ENCODE measurements at places on chromosomes 5 and 9. TPM values are rescaled to one million over a fixed set of nuclear protein-coding genes. Genes with fewer than 3 reads are reported as not detected.

- no peaks in the 10 kb centered on the region for H3K4me1 ChIP-seq
- no peak for DNase-seq
- H3K27ac ChIP-seq, result no peak overlapping the region
Measured at GRCh38 chr9:70093095-70093494, 49.4 kb downstream of the MAMDC2 start.

- H3K36me3 ChIP-seq, result no peaks in the 10 kb centered on the region
- H3K27me3 ChIP-seq, result no peaks in the 10 kb centered on the region
- DNase-seq, result no peak
- H3K4me3 ChIP-seq, result no peak overlapping the region
Measured at GRCh38 chr5:91031402-91031752, 351.7 kb downstream of the ARRDC3 start.

- peak; percentile 59 for DNase-seq
- H3K36me3 ChIP-seq, result peaks cover 37% of the 10 kb centered on the region
- H3K27me3 ChIP-seq, result no peaks in the 10 kb centered on the region
- no peak overlapping the region for H3K4me3 ChIP-seq
Measured at GRCh38 chr5:168219515-168220410, 71.7 kb upstream of the WWC1 start.

GRCh38 chr9:94638335-94639060 lies 820 bp downstream of the FBP1 start:
- peak overlapping the region; percentile 11 for H3K4me3 ChIP-seq
- peaks cover 23% of the 10 kb centered on the region for H3K27me3 ChIP-seq
- no peaks in the 10 kb centered on the region for H3K36me3 ChIP-seq

- H3K4me3 ChIP-seq, result no peak overlapping the region
- DNase-seq, result no peak
- no peak overlapping the region for H3K27ac ChIP-seq
- peaks cover 7% of the 10 kb centered on the region for H3K36me3 ChIP-seq
- H3K27me3 ChIP-seq, result no peaks in the 10 kb centered on the region
Measured at GRCh38 chr9:38022203-38022895, 46.7 kb downstream of the SHB start.

DNA sequence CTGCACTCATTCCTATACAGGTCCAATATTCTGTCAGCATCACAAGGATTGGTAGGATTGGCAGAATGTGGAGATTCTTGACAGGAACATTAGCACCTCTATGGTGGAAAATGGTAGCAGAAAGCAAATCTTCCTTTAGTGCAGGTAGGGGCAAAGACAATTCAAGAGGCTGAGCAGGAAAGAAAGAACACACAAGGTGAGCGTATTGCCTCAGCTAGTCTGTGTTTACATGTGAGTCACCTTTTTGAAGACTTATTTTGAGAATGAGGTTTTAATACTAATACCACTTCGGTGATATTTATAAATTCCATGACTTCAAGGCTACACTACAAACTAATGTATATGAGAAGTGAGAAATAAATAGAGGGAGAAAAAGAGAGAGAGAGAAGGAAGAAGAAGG lies 717.0 kb downstream of the BRINP1 start:
- peak overlapping the region; percentile 54 for H3K27ac ChIP-seq
- H3K36me3 ChIP-seq, result no peaks in the 10 kb centered on the region
- H3K27me3 ChIP-seq, result no peaks in the 10 kb centered on the region
- no peak overlapping the region for H3K4me3 ChIP-seq

- H3K27ac ChIP-seq, result no peak overlapping the region
- H3K27me3 ChIP-seq, result no peaks in the 10 kb centered on the region
- no peaks in the 10 kb centered on the region for H3K36me3 ChIP-seq
- no peak for DNase-seq
- H3K4me1 ChIP-seq, result no peaks in the 10 kb centered on the region
Measured at GRCh38 chr5:37975531-37975930, 135.7 kb upstream of the GDNF start.

- H3K36me3 ChIP-seq, result no peaks in the 10 kb centered on the region
- no peaks in the 10 kb centered on the region for H3K4me1 ChIP-seq
- DNase-seq, result no peak
Measured at GRCh38 chr5:111737716-111738115, 19.3 kb downstream of the NREP start.

GRCh38 chr9:127081250-127082185 lies 40.9 kb downstream of the ANGPTL2 start:
- no peaks in the 10 kb centered on the region for H3K27me3 ChIP-seq
- H3K27ac ChIP-seq, result no peak overlapping the region
- H3K4me1 ChIP-seq, result no peaks in the 10 kb centered on the region
- no peak overlapping the region for H3K4me3 ChIP-seq
- no peaks in the 10 kb centered on the region for H3K36me3 ChIP-seq

GRCh38 chr5:113694576-113694975 lies 181.1 kb downstream of the YTHDC2 start:
- no peaks in the 10 kb centered on the region for H3K4me1 ChIP-seq
- H3K36me3 ChIP-seq, result no peaks in the 10 kb centered on the region
- DNase-seq, result no peak
- H3K27me3 ChIP-seq, result peaks cover 18% of the 10 kb centered on the region

- no peaks in the 10 kb centered on the region for H3K27me3 ChIP-seq
- no peak overlapping the region for H3K27ac ChIP-seq
- no peaks in the 10 kb centered on the region for H3K4me1 ChIP-seq
Measured at GRCh38 chr5:11069041-11069440, 308.0 kb upstream of the DAP start.

DNA sequence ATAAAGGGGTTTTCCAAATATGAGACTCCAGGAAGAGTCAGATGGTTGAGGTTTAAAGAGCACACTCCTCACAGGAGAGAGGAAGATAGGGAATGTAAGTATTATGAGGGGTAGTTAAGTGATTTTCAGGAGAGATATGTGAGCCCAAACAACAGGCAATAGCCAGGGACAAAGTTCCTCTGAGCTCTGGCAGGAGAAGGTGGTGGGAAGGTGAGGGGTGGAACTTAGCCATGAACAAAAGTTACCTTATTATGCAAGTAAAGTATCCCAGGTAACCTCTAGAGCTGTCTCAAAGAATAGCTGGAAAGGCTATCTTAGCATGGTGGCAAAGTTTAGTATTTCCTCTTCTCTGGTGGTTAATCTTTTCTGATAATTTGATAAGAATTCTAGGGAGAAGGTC lies 450.5 kb upstream of the PTPRD start:
- no peaks in the 10 kb centered on the region for H3K27me3 ChIP-seq
- H3K27ac ChIP-seq, result no peak overlapping the region
- H3K4me3 ChIP-seq, result no peak overlapping the region
- H3K4me1 ChIP-seq, result no peaks in the 10 kb centered on the region
- DNase-seq, result no peak
- H3K36me3 ChIP-seq, result no peaks in the 10 kb centered on the region

DNA sequence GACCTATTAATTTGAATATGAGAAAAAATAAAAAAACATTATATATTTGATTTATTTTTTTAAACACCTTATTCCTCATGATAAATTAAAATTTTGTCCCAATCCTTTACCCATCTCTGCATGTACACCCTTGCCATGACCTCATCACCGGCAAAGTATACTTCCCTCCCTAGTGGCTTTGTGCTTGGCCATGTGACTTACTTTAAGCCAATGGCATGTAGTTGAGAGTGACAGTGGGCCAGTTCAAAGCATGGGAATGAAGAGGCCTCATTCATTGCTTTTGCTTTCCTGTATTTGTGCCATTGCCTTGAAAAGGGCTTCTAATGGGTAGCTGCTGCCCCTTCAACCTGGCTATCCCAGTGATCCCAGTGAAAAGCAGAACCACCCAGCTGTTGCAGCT lies 31.2 kb downstream of the C9 start:
- no peak overlapping the region for H3K4me3 ChIP-seq
- H3K36me3 ChIP-seq, result no peaks in the 10 kb centered on the region
- no peak for DNase-seq
- H3K27me3 ChIP-seq, result no peaks in the 10 kb centered on the region
- no peaks in the 10 kb centered on the region for H3K4me1 ChIP-seq

GRCh38 chr9:73151653-73152542 lies at the start of gene ANXA1:
Gene ANXA1 (plus strand): TSS chr9:73151865. CDS start chr9:73158536, 6,671 bp downstream.
- peak within 1 kb of the TSS; percentile 70 for H3K4me3 ChIP-seq
- peaks cover 59% of the 10 kb centered on the region for H3K4me1 ChIP-seq
- peaks cover 17% of the 10 kb centered on the region for H3K36me3 ChIP-seq
- peak within 1 kb of the TSS; percentile 97 for H3K27ac ChIP-seq

DNA sequence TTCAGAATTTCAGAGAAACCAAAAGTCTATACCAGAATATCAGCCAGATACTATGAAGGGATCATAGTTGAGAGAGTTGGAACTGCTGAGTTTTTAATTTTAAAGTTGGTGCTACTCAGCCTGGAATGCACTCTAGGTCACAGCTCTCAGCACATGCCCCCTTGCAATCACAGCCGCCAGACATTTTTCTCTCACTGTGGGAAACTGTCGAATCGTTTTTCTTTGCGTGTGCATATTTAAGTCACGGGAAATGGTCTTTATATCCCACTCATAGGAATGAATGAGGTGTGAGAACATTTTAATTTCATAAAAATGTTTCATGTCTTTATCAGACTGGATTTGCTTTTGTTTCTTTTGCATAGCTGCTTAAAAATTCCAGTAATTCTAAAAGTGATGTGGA lies 12.2 kb upstream of the SPDL1 start:
- DNase-seq, result no peak
- peaks cover 2% of the 10 kb centered on the region for H3K4me1 ChIP-seq
- no peak overlapping the region for H3K27ac ChIP-seq
- H3K36me3 ChIP-seq, result no peaks in the 10 kb centered on the region
- H3K27me3 ChIP-seq, result peaks cover 6% of the 10 kb centered on the region
- no peak overlapping the region for H3K4me3 ChIP-seq

GRCh38 chr5:68522863-68523262 lies 307.3 kb downstream of the PIK3R1 start:
- H3K27me3 ChIP-seq, result no peaks in the 10 kb centered on the region
- DNase-seq, result no peak
- H3K27ac ChIP-seq, result no peak overlapping the region
- no peaks in the 10 kb centered on the region for H3K4me1 ChIP-seq
- H3K36me3 ChIP-seq, result no peaks in the 10 kb centered on the region
- H3K4me3 ChIP-seq, result no peak overlapping the region

GRCh38 chr9:114339130-114339908 lies 9.7 kb downstream of the ORM2 start:
- H3K27ac ChIP-seq, result no peak overlapping the region
- H3K4me1 ChIP-seq, result peaks cover 10% of the 10 kb centered on the region
- H3K27me3 ChIP-seq, result no peaks in the 10 kb centered on the region
- H3K4me3 ChIP-seq, result no peak overlapping the region

- no peak overlapping the region for H3K4me3 ChIP-seq
- DNase-seq, result no peak
- no peaks in the 10 kb centered on the region for H3K4me1 ChIP-seq
- no peak overlapping the region for H3K27ac ChIP-seq
- no peaks in the 10 kb centered on the region for H3K36me3 ChIP-seq
Measured at GRCh38 chr5:118883362-118883761, 105.0 kb downstream of the DTWD2 start.

- DNase-seq, result no peak
- no peaks in the 10 kb centered on the region for H3K27me3 ChIP-seq
- H3K27ac ChIP-seq, result no peak overlapping the region
- no peaks in the 10 kb centered on the region for H3K36me3 ChIP-seq
- no peak overlapping the region for H3K4me3 ChIP-seq
- H3K4me1 ChIP-seq, result no peaks in the 10 kb centered on the region
Measured at GRCh38 chr5:35087991-35088390, 40.2 kb upstream of the AGXT2 start.

- no peaks in the 10 kb centered on the region for H3K36me3 ChIP-seq
- DNase-seq, result no peak
- H3K4me3 ChIP-seq, result no peak overlapping the region
- no peaks in the 10 kb centered on the region for H3K27me3 ChIP-seq
- peak overlapping the region; percentile 61 for H3K27ac ChIP-seq
- peaks cover 42% of the 10 kb centered on the region for H3K4me1 ChIP-seq
Measured at GRCh38 chr9:121394292-121394691, 24.2 kb upstream of the STOM start.

GRCh38 chr9:4862506-4863250 lies 69.9 kb downstream of the RCL1 start:
- no peak overlapping the region for H3K27ac ChIP-seq
- DNase-seq, result no peak
- peaks cover 29% of the 10 kb centered on the region for H3K4me1 ChIP-seq
- no peaks in the 10 kb centered on the region for H3K27me3 ChIP-seq
- H3K4me3 ChIP-seq, result no peak overlapping the region

- H3K27me3 ChIP-seq, result no peaks in the 10 kb centered on the region
- peaks cover 24% of the 10 kb centered on the region for H3K4me1 ChIP-seq
- H3K36me3 ChIP-seq, result no peaks in the 10 kb centered on the region
- H3K27ac ChIP-seq, result no peak overlapping the region
Measured at GRCh38 chr5:110852053-110852452, 113.2 kb downstream of the SLC25A46 start.

DNA sequence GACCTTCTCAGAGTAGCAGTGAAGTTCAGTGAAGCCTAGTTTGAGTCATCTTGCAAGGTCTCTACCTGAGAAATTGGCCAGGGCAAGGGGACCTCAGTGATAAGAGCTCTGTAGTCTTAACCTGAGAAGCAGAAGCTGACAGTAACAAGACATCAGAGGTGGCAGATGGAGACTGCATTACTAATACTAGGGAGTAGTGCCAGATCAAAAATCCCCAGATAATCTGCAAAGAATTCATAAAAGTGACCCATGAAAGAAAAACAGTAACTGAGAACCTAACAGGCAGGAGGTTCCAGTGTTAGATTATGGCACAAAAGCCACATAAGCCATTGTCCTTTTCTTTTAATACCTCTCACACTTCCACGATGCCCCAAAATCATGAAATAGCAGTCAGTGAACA lies 175.5 kb downstream of the MUSK start:
- H3K27ac ChIP-seq, result no peak overlapping the region
- no peaks in the 10 kb centered on the region for H3K4me1 ChIP-seq
- H3K27me3 ChIP-seq, result no peaks in the 10 kb centered on the region
- no peaks in the 10 kb centered on the region for H3K36me3 ChIP-seq

DNA sequence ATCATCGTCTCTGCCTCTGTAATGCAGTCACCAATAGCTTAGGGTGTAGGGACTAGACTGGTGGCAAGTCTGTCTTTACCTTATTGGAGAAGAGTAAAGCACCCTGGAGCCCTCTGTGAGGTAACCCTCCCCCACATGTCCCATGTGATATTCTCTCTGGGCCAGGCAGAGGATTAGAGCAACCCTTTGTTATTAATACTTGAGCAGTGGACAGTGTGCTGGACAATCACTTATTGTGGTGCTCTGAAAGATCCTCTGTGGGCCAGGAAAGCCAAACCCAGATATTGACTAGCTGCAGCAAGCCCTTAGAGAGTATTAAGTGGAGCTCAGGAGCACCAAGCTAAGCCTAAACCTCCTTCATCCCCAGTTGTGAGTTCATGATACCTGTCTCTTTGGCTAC lies 139.7 kb upstream of the RUSC2 start:
- no peak for DNase-seq
- no peak overlapping the region for H3K4me3 ChIP-seq
- no peak overlapping the region for H3K27ac ChIP-seq
- no peaks in the 10 kb centered on the region for H3K36me3 ChIP-seq
- H3K27me3 ChIP-seq, result no peaks in the 10 kb centered on the region

The FGF10 gene
- not detected for polyA plus RNA-seq

The SOX30 gene
- polyA plus RNA-seq, result 0.03 TPM

The RASGEF1C gene
- not detected for polyA plus RNA-seq

The TIMD4 gene
- polyA plus RNA-seq, result not detected

The FAM174A gene
- 10.4 TPM for polyA plus RNA-seq

The ZNF454 gene
- polyA plus RNA-seq, result 0.08 TPM

The CD14 gene
- 0.18 TPM for polyA plus RNA-seq

The REEP2 gene
- 0.35 TPM for polyA plus RNA-seq

The ABLIM3 gene
- 10.4 TPM for polyA plus RNA-seq

The ZNF79 gene
- polyA plus RNA-seq, result 6.6 TPM

The MCC gene
- 20.0 TPM for polyA plus RNA-seq

The HAPLN1 gene
- not detected for polyA plus RNA-seq

The GHR gene
- polyA plus RNA-seq, result 1.8 TPM

The RLN2 gene
- polyA plus RNA-seq, result 0.41 TPM

The PCDHA10 gene
- 0.06 TPM for polyA plus RNA-seq

The ANKRD31 gene
- polyA plus RNA-seq, result 0.18 TPM
